ENCODE measurements at places on chromosomes 2 and 18.

- no peak for DNase-seq
Measured at GRCh38 chr2:75522543-75523312, 38.0 kb downstream of the EVA1A start.

- DNase-seq, result no peak
Measured at GRCh38 chr2:3451926-3452671, 67.2 kb downstream of the ADI1 start.

GRCh38 chr2:205593891-205594290, 88.4 kb upstream of the NRP2 start:
- DNase-seq, result no peak

DNA sequence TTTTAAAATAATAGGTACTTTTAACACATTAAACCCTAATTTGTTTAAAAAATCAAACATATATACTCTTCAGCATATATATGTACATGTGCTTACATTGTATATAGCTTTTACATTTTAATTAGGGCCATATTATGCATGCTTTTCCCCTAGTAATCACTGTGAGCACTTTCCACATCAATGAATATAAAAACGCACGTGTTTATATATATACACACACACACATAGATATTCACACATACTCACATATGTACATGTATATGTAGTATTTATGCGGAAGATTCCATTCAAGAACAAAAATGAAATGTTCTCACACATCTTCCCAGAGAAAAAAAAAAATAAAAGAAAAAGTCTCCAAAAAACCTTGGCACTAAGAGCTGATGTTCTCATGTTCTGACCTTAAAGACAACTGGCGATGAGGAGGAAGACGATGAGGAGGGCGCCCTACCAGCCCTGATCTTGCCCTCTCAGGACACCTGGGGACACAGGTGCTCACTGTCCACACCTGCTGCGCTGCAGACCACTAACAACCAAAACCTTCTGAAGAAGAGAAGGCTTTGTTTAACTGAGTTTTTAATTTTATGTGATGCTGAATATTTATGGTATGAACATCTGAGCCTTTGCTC, 184.7 kb downstream of the HDAC4 start:
- no peak for DNase-seq

DNA sequence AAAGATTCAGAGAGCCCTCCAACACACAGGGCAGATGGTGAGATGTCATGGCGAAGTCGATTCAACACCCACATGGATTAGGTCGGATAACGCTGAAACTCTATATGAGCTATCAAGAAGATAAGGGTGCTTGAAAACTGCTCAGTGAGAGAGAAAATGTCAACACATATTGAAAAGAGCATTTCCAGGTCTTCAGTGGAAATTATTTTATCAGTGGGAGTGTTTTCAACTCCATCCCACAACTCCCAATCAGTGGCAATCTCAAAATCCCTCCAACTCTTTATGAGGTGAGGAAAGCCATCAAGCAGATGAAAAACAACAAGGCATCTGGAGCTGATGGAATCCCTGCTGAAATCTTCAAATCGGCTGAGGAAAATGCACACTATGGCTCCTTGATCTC, 104.5 kb upstream of the KLHL14 start:
- DNase-seq, result no peak

GRCh38 chr18:51137026-51137729, 60.3 kb downstream of the MEX3C start:
- DNase-seq, result no peak

DNA sequence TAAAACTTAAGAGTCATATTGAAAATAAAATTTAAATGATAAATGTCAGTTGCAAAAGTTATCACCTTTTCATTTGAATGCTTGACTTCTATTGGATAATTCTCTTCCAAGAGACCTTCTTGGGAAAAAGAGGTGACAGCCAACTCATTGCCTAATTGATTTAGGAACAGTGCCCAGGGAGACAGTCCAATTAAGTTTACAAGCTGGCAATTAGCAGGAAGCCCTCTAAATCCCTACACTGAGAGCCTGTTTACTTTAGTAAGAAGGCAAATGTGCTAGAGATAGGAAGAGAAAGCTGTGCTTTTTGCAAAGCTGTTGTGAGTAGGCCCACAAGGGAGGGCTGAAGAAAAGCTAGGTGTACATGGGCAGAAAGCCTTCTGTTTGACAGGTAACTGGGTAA, 189.1 kb downstream of the WDPCP start:
- no peak for DNase-seq

DNA sequence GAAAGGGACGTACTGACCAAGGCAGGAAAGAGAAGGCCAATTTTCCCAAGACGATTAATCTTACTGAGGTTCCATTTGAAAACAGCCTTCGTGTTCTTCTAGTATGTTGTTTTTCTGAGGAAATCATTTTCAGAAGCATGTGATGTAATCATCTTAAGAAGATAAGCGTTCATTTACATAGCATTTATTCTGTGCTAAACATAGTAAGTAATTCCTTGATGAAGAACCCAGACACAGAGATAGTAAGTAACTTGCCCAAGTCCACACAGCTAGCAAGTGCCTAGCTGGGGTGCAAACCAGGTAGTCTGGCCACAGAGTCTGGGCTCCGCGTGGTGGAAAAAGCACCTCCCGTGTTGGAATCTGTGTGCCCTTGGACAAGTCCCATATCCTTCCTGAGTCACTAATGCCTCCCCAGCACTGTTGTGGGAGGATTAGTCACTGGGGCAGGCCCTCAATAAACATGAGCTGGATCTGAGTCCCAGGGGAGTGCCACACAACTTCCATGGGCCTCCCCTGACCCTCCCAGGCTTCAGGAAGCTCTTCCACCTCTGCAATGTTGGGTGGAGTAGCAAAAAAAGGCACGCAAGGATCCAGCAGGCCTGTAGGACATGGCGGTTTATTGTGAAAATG, 26.9 kb upstream of the ASAP2 start:
- no peak for DNase-seq

- DNase-seq, result no peak
Measured at GRCh38 chr2:226142463-226142862, 657.2 kb downstream of the IRS1 start.

- no peak for DNase-seq
Measured at GRCh38 chr2:113169002-113169530, 4.7 kb upstream of the PSD4 start.

DNA sequence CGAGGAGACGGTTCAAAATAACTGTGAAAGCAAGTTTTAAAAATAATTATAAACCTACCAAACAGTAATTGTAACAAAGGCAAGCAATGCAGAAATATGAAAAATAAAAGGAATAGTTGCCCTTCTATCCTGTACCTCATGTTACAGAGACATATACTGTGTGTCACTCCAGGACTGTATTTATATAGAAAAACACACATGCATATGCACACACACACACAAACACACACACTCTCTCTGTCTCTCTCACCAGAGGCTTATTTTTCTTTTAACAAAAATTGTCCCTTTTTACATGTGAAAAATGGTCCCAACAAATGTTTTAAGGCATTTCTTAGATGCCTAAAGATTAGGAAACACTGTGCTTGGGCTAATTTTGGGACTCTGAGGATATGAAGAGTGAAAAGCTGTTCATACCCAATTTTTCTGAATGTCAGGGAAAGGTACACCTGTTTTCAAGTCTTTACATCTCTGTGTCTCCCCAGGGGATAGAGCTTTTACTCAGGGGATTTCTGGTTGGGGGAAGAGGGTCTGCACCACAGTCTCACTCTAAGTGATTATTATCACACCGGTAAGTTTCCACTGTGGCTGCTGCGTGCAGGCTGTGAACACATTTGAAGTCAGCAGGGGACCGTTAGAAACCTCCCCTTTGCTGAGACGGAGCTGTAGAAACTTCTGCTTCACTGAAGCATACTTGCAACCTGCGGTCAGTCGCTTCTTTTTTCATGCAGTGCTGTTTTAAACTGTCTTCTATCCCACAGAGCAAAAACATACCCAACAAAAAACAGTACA, 51.4 kb upstream of the SPAG16 start:
- no peak for DNase-seq

DNA sequence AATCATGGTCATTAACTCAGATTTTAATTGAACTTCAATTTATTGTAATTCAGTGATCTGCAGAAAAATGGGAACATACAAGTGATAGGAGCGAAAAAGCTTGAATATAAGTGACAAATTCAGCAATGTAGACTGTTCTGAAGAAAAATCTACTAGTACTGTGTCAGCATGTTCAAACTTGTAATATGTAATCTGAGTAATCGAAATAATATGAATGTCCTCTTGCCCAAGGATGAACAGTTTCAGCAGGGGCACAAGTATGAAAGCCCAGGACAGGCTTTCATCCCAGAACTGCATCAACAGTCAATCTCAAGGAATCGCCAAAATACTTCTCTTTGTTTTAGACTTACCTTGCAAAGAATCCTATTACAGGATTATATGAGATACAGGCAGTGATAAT, 1110.5 kb downstream of the LRP1B start:
- no peak for DNase-seq

DNA sequence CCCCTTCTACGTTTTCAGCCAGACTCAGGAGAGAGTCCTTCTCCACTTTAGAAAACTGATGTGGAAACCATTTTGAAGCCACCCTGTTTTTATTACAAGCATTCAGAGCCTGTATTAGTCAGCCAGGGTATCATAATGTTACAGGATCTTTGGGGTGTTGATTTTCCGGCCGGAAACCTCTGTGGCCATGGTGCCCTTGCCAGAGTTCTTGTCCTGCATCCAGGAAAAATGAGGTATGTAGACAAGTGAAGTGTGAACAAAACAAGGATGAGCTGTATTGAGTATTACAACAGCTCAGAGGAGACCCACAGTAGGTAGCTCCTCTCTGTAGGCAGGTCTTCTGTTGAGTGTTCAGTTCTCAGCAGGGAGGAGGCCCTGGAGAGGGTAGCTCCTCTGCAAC, 241.0 kb upstream of the COPS8 start:
- DNase-seq, result no peak

DNA sequence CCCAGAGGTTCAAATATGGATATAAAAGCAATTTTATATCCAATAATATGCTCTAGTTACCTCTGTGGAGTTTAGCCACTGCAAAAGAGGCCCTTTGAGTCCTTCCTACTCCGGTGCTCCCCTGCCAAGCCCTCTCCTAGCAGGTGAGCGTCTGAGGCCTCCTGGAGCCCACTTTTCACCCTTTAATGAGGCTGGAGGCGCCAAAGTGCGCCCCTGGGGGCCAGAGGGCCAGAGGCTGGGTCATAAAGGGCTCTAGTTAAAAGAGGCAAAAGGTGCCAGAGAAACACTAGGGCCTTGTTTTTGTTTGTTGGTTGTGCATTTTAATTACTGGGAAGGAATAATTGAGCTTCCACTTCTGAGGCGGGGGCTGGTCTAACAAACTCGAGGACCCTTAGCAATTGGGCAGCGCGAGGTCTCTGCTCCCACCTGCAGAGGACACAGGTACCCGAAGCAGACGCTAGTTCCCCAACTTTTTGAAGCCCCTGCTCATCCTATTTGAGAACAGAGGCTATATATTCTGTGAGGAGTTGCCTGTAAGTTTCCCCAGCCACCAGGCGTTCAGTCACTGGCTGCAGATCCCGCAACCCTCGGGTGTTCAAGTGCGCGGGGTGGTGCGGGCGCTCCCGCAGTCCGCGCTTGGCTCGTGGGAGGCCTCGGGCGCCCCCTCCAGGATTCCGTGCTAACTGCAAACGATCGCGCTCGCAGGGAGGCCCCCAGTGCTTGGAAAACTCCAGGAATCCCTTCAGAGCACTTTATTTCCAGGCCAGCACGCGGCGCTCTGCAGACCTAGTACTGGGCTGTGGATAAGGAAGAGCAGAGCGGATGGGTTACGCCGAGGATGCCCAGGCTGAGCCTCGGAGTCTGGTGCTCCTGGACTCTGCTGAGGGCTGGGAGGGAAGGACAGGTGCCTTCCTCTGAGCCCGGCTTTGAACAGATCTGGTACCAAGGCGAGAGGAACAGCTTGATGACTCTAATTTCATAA, 14.1 kb downstream of the MSGN1 start:
- DNase-seq, result peak; percentile 26

DNA sequence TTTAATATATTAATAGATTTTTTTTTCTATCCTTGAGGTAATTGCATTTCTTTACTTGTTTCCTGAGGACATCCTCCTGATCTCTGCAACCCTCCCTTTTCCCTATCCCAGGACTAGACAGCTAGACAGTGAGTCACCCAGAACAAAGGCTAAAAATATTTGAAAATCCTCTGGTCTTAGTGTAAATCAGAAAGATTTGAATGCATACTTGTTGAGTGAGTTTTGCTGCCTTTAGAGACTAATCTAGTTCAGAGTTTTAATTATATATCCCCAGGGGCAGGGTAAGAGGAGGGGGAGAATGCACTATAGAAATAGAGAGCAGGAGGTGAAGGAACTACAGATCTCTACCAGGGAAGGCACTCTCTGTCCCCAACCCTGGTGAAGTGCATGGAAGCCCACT, 202.3 kb upstream of the TCF4 start:
- no peak for DNase-seq

GRCh38 chr2:33395034-33395433, 81.4 kb upstream of the RASGRP3 start:
- DNase-seq, result no peak

DNA sequence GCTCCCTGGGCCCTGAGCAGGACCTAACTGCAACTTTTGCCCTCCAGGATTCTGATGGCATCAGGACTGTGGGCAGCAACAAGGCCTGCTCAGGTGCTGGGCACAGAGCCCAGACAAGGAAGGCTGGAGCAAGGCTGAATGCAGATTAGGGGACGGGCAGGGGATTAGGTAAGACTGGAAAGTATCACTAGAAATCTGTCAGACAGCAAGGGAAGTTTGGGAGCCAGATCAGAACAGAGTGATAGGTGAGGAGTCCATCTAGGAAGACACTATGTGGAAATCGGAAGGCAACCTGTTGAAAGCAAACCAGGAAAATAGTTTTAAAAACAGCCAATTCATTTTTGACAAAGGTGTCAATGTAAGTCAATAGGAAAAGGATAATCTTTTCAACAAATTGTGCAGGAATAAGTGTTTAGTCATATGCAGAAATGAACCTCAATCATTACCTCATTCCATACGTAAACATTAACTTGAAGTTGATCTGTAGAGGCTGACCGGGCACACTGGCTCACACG, 56.4 kb upstream of the STPG4 start:
- no peak for DNase-seq

DNA sequence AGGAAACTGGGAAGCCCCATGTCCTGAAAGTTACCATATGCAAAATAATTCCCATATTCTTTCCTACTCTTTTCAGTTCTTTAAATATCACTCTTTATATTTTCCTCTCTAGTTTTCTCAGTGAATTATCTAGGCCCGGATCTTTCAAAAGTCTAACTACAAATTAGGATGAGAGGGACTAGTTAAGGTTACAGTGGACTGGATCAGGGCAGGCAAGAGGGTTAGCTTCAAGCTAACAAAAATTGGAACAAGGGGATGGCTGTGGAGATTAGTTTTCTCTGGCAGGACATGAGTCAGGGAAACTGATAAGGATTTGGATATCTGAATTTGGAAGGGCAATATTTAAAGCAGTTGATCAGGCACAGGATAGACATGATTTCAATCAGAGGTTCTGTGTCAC, 30.4 kb upstream of the BBS5 start:
- no peak for DNase-seq

GRCh38 chr18:580154-580553, at the start of gene CETN1:
CETN1 (plus strand) TSS chr18:580380; CDS start chr18:580409, 29 bp downstream.
- no peak for DNase-seq

DNA sequence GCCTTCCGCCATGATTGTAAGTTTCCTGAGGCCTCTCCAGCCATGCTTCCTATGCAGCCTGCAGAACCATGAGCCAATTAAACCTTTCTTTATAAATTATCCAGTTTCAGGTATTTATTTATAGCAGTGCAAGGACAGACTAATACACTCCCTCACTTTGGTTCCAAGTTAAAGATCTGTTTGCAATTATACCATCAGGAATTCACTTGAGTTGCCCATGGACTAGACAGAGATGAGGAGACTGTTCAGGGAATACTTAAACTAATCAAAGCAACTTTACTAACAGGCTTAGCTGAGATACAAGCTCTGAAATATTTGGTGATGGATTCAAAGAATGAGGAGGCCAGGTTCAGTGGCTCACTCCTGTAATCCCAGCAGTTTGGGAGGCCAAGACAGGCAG, 190.0 kb downstream of the MTCL1 start:
- no peak for DNase-seq
